ENCODE measurements at places on chromosomes 2 and 18.

DNA sequence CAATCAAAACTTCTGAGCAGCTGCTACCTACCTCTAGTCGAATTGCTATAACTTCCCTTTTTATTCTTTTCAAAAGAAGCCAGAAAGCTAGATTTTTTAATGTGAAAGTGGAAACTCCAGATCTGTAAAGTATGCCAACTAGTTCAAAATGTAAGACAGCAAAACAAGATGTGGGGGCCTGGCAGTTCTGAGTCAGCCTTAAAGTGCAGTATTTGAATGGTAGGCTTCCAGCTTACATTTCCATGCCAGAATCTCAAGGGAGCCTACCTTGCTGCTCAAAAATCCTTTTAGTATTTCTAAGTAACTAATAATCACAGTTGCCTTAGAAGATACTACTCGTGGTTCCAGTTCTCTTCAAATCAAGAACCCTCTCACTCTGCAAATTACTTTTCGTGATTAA lies 1288.7 kb downstream of the LRP1B start:
- no peak for DNase-seq

- no peak for DNase-seq
These were observed 57.8 kb downstream of the CYB5A start for GRCh38 chr18:74233933-74234325.

- no peak for DNase-seq
These were observed 903 bp downstream of the KCNG3 start for GRCh38 chr2:42492691-42493467.

- no peak for DNase-seq
These were observed 8.5 kb downstream of the ESPNL start for GRCh38 chr2:238108423-238109183.

DNA sequence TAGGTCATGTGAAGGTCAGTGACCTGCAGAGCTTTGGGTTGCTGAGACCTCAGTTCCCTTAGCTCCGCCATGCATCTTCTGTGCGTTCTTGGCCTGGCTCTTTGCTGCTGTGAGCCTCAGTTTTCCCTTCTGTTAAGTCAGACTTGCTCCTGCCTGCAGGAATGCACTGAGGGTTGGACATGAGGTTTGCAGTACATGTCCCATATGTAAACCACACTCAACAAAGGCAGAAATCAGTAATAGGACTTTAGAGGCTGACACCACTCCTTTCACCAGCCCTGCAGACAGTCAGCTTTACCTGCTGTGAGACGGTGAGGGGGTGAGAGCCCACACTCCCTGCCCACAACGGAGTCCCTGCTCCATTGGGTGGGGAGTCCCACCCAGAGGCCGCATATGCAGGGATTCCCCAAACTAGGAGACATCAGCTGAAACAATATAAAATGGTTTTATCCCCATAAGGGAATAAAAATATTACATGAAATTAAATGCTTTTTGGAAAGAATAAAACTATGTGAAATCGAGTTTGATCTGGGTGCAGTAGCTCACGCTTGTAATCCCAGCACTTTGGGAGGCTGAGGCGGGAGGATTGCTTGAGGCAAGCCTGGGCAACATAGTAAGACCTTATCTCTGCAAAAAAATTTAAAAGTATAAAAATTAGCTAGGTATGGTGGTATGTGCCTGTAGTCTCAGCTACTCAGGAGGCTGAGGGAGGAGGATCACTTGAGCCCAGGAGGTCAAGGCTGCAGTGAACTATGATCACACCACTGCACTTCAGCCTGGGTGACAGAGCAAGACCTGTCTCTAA lies 55.1 kb downstream of the MYO7B start:
- DNase-seq: no peak
